ENCODE measurements at places on chromosomes 5 and 9. TPM values are rescaled to one million over a fixed set of nuclear protein-coding genes. Genes with fewer than 3 reads are reported as not detected.

DNA sequence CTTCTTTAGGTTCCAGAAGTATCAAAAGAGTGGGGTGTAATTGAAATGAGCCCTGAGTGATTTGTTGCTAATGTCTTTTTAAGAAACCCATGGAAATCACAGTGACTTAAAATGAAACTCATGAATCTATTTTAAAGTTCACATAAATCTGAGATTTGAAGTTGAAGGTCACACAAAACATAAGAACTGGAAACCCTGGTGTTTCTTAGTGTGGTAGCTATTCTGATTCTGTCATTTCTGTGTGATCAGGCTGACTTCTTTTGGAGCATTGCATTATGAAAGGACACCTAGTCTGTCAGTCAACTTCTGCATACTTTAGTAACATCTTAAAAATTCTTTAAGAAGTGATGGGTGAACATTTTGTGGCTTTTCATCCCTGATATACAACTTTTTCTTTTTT is 448.8 kb downstream of the TLE4 start:
- no peaks in the 10 kb centered on the region for H3K27me3 ChIP-seq
- no peak for DNase-seq
- no peaks in the 10 kb centered on the region for H3K4me1 ChIP-seq
- no peak overlapping the region for H3K27ac ChIP-seq

DNA sequence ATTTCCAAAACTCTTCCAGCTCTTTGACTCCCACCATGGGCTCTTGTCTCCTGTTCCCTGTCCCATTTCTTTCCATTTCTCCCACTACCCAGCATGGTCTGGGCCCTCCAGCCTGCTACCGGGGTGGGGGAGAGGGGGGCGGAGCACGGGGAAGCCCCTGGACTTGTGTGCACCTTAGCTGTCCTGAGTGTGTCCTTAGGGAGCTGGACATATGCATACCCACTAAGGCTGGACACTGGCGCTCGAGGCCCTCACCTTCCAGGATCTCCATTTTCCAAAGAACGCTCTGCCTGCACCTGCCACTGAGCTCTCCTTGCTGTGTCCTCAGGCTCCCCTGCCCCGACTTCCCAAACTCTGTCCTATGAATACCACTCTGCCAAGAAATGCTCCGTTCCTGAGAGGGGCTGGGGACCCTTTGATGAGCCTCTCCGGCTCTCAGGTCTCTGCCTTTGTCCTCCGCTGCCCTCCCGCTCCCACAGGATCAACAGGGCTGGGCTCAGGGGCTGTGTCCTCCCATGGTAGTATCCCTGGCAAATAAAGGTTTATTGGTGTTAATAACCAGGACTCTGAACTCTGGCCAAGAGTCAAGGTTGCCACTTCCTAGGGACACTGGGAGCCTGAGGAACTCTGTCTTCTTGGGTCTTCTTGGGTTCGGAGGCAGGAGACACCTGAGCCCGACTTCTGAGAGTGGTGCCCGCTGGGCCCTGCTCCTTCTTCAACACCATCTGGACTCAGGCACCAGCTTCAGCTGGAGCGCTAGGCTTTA is 831 bp upstream of the SHROOM1 start:
- no peak for DNase-seq
- H3K4me1 ChIP-seq, result peaks cover 27% of the 10 kb centered on the region
- H3K27ac ChIP-seq, result peak overlapping the region; percentile 25

GRCh38 chr9:3787628-3788027 is 261.8 kb upstream of the RFX3 start:
- no peaks in the 10 kb centered on the region for H3K4me1 ChIP-seq
- DNase-seq, result no peak
- no peaks in the 10 kb centered on the region for H3K36me3 ChIP-seq
- no peaks in the 10 kb centered on the region for H3K27me3 ChIP-seq
- H3K27ac ChIP-seq, result no peak overlapping the region

DNA sequence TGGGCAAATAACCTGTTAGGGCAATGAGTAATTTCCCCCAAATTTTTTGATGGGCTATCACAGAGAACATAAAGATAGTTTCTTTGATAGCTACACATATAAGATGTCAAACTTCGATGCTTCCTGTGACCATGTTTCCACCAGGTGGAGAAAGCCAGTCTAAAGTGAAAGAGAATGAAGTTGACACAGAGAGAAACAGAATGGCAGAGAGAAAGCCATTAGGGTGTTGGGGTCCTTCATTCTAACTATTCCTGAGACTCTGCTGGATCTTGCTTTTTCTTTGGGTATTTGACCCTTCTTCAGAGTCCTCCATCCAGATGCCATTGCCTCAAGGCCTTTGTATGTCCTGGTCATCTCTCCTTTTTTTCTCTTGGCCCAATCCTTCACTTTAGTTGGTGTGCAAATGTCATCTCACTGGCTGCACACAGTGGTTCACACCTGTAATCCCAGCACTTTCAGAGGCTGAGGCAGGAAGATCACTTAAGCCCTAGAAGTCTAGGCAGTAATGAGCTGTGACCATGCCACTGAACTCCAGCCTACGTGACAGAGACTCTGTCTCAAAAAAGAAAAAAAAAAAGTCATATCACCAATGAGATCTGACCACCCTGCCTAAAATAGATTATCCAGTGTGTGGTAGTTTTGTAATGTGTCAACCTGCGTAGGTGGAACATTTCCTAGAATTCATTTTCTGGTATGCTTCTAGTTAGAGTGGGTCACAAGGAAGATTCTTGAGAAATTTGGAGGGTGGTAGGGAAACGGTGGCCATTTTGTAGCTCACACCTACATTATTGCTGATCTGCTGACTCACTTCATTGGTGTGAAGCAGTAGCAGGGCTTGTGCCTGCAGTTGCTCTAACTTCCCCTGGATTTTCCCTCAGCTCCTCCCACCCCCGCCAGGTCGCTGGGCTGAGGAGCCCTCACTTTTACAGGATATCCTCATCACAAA is 20.8 kb upstream of the KIF2A start:
- no peak overlapping the region for H3K27ac ChIP-seq
- no peaks in the 10 kb centered on the region for H3K36me3 ChIP-seq
- no peaks in the 10 kb centered on the region for H3K4me1 ChIP-seq
- no peaks in the 10 kb centered on the region for H3K27me3 ChIP-seq
- no peak overlapping the region for H3K4me3 ChIP-seq
- no peak for DNase-seq

- H3K36me3 ChIP-seq, result peaks cover 6% of the 10 kb centered on the region
- no peaks in the 10 kb centered on the region for H3K27me3 ChIP-seq
- H3K4me1 ChIP-seq, result peaks cover 66% of the 10 kb centered on the region
- DNase-seq, result no peak
- no peak overlapping the region for H3K4me3 ChIP-seq
Observed at GRCh38 chr9:131735238-131736128, 4.4 kb downstream of the RAPGEF1 start.

DNA sequence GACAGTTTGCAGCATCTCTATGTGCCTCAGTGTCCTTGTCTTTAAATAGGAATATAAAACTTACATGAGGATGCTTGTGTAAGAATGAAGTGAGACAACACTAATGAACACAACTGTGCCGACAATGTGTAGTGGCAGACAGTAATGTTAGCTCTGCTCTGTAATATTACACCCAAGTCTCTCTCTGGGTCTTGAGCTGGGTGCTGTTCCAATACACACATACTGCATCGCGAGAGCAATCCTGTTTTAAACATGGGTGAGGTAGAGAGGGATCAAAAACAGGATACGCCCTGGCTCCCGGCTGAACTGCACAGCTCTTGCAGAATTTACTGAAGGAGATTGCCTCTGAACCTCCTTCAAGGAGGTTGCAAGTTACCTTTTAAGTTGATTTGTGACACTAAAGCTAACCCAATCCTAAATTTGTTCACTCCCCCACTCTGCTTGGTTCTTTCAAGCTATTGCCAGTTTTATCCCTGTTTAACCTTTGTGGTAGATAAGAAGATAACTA is 155.2 kb upstream of the ISL1 start:
- no peak for DNase-seq
- H3K27me3 ChIP-seq, result no peaks in the 10 kb centered on the region
- no peaks in the 10 kb centered on the region for H3K36me3 ChIP-seq
- no peak overlapping the region for H3K27ac ChIP-seq

The PCDHB8 gene
- 1.7 TPM for total RNA-seq

- no peak overlapping the region for H3K27ac ChIP-seq
- no peak for DNase-seq
- H3K4me1 ChIP-seq, result peaks cover 7% of the 10 kb centered on the region
Observed at GRCh38 chr5:124730381-124730780, 16.1 kb downstream of the ZNF608 start.

The RIC1 gene
- total RNA-seq, result 30.3 TPM

DNA sequence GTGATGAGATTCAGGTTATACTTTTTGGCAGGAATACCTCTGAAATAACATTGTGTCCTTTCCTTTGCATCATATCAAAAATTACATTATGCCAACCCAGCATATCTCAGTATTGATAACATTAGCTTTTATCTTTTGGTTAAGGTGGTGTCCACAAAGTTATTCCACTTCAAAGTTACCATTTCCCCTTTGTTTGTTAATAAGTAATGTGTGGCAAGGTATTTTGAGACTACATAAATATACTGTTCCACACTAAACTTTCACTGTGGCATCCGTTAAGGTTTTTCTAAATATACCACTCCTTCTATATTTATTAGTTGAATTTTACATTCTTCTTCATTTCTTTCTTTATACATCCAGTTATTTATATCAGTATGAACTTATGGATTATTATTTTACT is 14.1 kb upstream of the ARHGEF37 start:
- H3K4me1 ChIP-seq, result peaks cover 5% of the 10 kb centered on the region
- H3K4me3 ChIP-seq, result no peak overlapping the region
- no peak for DNase-seq
- no peaks in the 10 kb centered on the region for H3K27me3 ChIP-seq
- H3K27ac ChIP-seq, result no peak overlapping the region
- no peaks in the 10 kb centered on the region for H3K36me3 ChIP-seq

DNA sequence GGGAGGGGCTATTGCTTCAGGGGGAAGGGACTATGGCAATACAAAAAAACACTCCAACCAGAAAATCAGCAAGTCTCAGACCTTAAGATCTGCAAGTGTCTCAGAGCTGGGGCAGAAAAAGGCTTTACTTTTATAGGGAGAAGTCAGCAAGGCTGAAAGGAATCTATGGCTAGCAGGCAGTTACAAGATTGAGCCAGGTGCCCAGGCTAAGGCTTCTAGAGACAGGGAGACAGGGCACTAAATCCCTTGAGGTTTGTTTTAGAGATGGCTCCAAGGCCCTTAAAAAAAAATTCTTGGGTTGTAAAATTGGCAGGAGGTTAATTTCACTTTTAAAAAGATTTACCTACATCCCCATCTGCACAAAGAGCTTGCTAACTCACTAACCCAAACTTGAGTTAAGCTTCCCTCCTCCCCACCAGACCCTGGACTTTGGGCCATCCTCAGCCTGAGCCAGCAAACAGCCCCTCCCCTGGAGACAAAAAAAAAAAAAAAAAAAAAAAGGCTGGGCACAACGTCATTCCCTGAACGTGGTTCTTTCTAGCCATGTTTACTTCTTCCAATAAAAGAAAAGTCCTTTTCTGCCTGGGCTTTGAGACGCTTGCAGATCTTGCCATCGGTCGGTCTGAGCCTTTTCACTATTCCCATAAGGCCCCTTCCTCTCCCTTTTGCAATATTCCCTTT is 17.9 kb downstream of the NIPAL4 start:
- DNase-seq, result no peak
- H3K4me3 ChIP-seq, result no peak overlapping the region
- no peaks in the 10 kb centered on the region for H3K4me1 ChIP-seq
- H3K27me3 ChIP-seq, result no peaks in the 10 kb centered on the region
- peaks cover 19% of the 10 kb centered on the region for H3K36me3 ChIP-seq

The GRM6 gene
- total RNA-seq, result 0.06 TPM

DNA sequence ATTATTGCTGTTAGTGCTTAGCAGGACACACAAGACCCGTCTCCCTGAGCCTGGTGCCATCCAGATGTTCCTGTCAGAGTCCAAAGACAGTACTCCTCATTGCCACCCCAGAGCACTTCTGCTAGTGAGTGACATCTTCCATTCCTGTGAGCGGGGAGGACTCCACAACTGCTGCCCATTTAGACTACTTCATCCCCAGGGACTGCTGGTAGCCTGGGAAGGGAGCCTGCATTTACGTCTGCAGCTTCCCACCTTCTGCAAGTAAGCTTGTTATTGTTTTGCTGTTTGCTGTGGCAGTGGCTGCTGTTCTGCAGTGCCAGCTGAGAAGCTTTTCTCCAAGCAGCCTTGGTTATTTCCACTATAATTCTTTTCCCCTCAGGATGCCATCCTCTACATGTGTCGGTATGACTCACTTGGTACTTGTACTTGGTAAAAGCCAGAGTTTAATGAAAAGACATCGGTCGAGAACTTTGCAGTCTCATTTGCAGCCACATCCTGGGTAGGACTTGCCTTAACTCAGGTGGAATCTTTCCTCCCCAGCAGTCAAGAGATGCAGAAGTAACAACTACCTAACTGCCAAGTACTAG is 10.6 kb upstream of the MAP1B start:
- H3K4me3 ChIP-seq, result no peak overlapping the region
- DNase-seq, result no peak
- H3K36me3 ChIP-seq, result no peaks in the 10 kb centered on the region

DNA sequence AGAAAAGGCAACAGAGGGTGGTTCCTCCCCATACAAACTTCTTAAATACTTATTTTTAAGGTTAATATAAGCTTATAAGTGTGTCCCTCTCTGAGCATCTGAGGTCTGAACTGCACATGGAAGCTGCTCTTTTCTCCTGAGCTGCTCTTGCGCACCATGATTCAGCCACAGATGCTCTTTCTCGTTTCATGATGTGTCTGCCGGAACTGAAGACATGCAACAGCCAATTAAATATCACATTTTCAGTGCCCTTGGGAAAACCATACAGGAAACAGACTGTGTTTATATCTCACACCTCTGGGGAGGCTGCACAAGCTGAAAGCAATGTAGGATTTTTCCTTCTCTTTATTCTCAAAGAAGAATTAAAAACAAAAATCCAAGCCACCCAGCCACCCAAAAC is 96.8 kb upstream of the NREP start:
- H3K27ac ChIP-seq, result no peak overlapping the region
- H3K27me3 ChIP-seq, result no peaks in the 10 kb centered on the region
- no peaks in the 10 kb centered on the region for H3K4me1 ChIP-seq
- peak; percentile 83 for DNase-seq
- no peak overlapping the region for H3K4me3 ChIP-seq
- no peaks in the 10 kb centered on the region for H3K36me3 ChIP-seq

DNA sequence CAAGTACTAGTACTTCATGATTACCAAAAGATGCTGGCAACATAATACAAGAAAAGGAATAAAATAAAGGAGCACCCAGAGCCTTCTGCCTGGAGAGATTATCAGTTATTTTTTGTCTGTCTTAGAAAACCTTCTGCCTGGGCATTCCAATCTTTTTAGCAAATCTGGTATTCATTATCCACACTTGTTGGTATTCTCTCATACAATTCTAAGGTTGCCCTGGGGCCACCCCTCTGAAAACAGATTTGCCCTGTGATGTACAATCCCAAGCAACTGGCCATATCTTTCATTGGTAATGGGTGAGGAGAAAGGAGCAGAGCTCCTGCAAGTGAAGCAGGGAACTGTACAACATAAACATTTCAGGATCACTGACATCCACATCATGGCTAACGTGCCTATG is 47.8 kb downstream of the WDR41 start:
- no peak for DNase-seq
- H3K4me3 ChIP-seq, result no peak overlapping the region
- no peaks in the 10 kb centered on the region for H3K27me3 ChIP-seq
- H3K4me1 ChIP-seq, result no peaks in the 10 kb centered on the region
